Right forelimb (tissue), 1 donor: ENCODE measurements at places on chromosomes 4 and X.

DNA sequence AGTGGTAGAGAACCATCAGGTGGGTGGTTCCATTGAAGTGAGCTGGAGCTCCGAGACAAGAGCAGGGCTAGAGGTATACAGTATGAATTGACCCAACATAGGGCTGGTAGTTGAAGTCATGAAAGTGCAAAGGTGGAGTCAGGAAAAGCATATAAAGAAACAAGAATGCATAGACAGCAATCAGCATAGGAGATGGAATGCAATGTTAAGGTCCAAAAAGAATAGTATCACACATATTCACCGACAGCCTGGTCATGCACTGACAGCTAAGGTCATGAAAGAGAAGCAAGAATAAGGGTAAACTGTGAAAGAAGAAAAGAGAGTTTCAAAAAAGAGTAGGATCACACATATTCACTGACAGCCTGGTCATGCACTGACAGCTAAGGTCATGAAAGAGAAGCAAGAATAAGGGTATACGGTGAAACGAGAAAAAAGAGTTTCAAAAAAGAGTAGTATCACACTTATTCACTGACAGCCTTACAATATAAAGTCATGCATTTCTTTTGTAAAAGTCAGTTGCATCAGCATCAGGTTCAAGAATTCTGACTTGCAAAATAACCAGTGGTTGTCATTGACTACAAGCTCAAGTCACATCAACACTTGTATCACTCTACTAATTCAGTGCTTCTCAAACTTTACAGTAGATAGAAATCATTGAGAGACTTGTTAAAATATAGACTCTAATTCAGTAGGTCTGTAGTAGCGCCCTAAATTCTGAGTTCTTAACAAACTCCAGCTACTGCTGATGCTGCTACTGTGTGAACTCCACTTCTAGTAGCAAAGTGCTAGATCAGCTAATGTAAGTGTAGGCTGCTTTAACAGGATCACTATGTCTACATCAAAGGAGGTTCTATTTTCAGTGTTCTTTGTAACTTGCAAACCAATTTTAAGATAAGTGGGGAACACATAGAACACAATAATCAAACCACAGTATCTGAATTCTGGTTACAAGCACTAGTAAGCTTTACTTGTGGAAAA, 221.9 kb downstream of the PDGFC start:
- no peak for DNase-seq

DNA sequence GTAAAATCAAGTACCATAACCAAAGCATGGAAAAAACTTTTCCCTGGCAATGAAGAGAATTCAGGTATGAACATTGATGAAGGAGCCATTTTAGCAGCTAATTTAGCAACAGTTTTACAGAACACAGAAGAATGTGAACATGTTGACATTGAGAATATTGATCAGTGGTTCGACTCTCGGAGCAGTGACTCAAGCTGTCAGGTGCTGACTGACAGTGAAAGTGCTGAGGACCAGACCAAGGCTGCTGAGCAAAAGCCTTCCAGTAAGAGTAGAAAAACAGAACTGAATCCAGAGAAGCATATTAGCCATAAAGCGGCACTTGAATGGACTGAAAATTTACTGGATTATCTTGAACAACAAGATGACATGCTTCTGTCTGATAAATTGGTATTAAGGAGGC, 2.8 kb downstream of the TIGD2 start:
- DNase-seq: no peak

DNA sequence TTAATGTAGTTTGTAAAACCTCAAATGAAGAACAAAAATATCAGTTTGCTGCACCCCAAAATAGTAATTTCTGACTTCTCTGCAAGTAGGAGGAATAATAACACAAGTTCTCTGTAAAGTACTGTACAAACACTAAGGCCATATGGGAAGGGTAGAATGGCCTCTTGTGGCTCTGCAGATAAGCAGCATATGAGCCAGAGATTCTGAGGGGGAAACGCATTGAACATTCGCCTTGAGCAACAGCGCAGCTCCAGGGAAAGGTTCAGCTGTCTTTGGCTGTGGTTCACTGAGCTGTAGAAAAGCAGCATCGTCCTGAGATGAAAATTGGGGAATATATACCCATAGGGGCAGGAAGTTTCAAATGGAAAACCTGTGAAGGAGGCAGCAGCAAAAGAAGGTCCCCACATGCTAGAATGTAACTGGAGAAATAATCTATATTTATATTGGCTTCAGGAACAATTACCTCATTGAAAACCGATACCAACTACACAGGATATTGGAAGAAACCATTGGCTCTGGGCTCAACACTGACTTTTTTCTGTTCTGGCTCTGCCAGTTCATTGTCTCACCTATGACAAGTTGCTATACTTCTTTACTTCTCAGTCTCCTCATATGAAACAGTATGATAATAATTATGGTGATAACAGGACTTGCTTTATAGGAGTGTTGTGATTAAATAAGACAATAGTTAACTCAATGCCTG, 357.6 kb upstream of the CPEB2 start:
- DNase-seq: no peak

GRCh38 chr4:18698119-18698883, 676.7 kb upstream of the LCORL start:
- no peak for DNase-seq

DNA sequence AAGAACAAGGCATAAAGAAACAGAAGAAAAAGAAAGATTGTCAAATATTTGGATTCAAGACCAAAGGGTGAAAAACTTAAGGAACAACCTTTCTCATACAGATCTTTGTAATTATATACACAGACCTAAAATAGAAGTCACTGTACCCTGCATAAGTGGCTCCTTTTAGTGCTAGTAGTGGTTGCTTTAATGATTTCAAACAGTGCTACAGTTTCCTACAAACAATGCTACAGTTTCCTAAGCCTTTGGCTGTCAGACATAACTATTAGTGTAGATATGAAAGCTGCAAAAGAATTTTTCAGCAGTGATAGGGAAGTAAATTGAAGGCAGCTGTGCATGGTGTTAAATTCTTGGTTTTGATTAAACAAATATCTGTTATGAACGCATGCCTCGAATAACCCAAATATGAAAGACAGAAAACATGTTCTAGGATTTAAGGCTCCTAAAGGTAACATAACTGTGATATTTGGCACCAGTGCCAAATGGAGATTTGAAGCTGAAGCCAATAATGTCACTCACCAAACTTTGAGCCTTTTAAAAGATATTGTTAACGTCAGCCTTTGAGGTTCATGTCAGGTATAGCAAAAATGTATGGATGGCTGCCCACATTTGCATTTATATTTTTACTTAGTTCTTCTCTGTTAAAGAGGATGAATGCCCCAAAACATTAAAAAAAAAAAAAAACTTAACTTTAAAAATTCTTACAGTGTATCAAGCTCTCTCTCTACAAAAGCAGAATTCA, 36.6 kb downstream of the SMARCAD1 start:
- DNase-seq: no peak

DNA sequence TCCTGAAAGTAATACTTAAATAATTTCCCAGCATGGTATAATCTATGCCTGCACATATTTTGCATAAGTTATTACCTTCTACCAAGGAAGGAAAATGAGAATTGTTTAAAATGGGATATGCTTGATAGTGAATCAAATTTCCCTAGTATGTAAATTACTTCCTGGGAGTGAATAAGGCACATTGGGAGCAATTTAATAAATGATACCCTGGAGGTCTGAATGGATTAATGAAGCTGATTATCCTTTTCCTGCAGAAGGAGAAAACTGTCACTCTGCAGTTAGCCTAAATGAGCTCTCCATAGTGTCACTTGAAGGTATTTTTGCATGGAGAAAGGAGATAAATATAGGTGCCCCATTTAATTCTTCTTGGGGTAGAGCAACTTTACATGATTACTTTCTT, 2212.0 kb downstream of the PCDH7 start:
- DNase-seq: no peak

DNA sequence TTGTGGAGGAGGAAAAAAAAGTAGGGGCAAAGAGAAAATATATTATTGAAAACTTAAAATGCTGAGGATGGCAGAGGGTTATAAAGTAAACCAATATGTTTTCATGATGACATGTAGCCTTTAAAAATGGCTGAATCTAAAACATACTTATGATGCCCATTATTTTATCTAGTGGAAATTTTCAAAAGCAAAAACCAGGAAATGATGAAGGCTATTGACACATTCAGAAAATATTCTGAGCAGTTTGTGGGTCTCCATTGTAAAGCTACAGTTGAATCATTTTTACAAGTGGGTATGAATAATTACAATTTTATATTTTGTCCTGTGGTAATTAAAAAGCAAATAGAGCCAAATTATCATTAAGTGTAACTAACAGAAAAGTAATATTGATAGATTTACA, 10.7 kb downstream of the PLS3 start:
- DNase-seq: no peak

DNA sequence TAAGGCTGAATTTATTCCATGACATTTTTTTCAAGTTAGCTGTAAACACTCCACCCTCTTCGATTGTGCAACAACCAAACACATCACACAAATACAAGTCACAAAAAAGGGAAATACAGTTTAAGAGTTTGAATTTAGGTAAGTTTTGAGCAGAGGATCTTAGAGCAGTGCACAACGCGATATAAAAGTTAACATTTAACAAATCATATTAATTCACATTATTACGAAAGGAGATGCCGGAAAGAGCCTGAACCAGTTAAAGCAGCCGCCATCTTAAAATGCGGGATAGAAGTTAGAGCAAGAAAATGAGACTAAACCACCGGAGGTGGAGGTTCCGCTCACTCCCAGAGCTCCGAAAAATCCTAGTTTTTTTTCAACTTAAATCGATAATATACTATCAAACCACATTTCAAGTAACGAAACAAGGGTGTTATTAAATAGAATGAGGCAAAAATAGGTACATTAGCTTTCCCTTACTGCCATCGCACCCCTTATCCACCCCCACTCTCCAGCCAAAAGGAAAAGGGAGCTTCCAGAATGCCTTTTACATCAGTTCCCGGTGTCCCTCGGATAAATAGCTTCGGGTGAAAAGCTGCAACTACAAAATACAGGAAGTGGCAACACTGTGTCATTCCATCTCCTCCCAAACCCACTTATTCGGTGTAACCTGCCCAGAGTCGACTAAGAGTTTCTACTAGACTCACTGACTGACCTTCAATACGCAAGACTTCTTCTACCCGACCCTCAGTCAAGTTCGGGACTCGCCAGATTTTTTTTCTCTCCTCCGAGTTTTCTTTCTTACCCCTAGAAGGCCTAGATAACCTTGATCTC, 1.9 kb downstream of the UBE2D3 start:
- DNase-seq: peak; percentile 62

- DNase-seq: no peak
These were observed 516.4 kb upstream of the BOD1L1 start for GRCh38 chr4:14143892-14144291.

DNA sequence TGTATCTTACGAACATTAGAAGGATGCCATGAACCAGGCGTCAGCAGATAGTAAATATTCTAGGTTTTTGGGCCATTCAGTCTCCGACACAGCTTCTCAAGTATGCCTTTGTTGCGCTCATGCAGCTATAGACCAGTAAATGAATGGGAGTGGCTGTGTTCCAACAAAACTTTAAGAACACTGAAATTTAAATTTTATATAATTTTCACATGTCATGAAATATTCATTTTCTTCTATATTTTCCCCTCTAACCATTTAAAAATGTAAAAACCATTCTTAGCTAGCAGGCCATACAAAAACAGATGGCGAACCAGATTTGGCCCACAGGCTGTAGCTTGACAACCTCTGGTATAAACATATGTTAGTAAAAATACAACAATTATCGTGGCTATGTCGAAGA, 151.8 kb upstream of the KIT start:
- DNase-seq: no peak

DNA sequence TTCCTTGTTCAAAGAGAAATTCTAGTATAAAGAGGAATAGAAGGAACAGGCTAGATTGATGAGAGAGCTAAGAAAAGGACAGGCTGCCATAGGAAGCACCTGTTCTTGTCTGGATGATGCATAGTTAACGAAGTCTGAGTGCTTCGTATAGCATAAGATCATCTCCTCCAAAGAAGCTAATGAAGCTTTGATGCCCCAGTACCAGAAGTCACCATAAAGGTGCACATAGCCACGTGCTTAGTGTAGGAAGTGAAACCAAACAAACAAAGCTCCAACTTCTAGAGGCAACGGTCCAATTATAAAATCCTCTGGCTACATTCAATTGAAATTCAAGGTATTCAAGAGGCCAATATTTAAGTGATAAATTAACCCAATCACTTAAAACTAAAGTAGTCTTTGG, 31.0 kb downstream of the AFAP1 start:
- no peak for DNase-seq

DNA sequence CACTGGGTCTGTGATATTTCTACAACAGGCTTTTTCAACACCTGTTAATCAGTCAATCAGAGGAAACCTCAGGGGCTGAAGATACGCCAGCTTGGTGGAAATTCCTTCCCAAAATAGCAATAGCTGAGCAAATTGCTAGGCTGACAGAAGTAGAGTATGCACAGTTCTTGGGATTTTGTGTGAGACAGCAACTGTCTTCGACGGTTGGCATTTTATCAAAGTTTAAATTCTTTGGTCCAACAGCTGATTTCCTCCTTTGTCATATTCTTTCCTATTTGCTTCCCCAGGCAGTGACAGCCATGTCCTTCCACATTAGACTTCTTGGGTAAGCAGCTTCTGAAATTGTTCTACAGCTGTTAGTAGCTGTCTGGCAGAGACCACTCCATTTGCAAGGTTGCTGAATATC, 8.0 kb upstream of the PALLD start:
- DNase-seq: no peak

- DNase-seq: peak; percentile 54
These were observed 67.5 kb upstream of the CLDN34 start for GRCh38 chrX:9899640-9900111.

GRCh38 chr4:2829933-2830451, 13.7 kb upstream of the ADD1 start:
- peak; percentile 35 for DNase-seq

GRCh38 chr4:11455201-11455835, 26.6 kb upstream of the HS3ST1 start:
- DNase-seq: no peak

- DNase-seq: no peak
These were observed 32.6 kb upstream of the PHF8 start for GRCh38 chrX:54076903-54077302.

DNA sequence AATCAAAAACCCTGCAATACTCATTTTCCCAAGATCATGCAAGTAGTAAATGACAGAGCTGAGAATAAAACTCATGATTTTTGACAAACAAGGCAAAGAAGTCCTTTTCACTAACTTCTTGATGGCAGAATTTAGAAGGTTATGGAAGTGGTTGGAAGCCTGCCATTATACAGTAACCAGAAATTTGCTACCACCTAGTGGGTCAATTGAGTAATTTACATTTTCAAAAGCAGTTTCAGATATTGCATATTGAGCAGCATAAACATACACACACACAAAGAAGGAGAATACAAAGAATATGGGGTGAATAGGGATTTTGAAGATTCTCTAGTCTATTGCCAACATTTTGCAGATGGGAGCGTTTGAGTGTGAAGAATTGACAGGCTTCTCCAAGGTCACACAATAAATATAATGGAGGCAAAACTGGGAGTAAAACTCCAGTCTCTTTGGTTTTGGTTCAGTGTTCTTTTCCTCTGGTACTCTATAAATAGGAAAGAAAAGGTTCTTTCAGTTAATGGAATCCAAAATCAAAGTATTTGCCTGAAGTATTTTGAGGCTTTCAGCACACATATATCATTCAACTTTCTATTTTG, 70.2 kb downstream of the GC start:
- no peak for DNase-seq
